CD14-positive monocyte (primary cell): ENCODE measurements at places on chromosomes 7 and 10. TPM values are rescaled to one million over a fixed set of nuclear protein-coding genes. Genes with fewer than 3 reads are reported as not detected.

DNA sequence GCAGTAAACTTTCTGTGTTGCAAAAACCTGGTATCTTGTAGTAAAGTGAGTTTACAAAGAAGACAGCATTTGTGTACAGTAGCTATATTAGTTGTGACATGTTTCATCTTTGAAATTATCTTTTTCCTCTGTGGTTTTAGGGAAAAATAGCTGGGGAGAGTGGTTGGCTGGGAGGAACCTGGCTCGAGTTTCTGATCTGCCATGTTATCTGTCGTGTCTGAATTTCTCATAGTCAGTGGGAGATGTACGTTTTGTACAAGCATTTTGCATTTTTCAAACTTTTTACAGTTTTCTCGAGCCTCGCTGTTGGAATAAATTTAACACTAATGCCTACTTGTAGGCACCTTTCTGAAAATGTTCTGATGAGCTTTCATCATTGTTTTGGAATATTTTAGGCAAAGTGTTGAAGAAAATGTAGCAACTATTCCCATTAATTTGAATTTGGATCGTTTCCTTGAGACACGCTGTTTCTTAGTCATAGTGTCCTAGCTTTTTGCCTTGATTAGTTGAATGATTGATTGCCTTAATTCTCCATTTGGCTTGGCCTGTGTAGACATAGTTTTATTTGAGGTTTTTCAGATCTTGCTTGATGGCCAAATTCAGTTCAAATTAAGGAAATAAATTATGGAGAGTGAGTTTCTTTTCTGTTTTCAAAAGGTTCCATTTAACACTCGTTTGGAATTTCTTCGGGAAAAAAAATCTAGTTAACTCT is 65.1 kb downstream of the CAMK1D start:
- H3K4me3 ChIP-seq: no peak overlapping the region
- H3K27ac ChIP-seq: no peak overlapping the region
- H3K36me3 ChIP-seq: no peaks in the 10 kb centered on the region
- no peak for DNase-seq
- H3K4me1 ChIP-seq: no peaks in the 10 kb centered on the region

DNA sequence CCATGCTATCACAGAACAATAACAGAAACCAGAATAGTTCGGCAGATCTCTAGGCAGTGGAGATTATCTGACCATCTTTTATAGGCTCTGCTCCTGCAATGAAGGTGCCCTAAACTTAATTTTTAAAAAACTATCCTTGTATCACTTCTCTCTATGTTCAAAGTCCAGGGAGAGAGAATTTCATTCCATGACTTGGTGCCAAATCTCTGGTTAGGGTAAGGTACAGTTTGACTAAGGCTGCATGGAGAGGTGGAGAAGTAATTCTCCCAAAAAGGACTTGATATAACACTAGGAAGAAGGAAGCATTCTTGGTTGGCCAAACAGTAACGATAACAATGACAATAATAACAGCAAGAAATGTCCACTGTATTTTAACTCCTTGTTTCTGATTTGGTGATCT is 40.0 kb downstream of the DNAJB9 start:
- H3K27ac ChIP-seq: no peak overlapping the region
- DNase-seq: no peak
- no peaks in the 10 kb centered on the region for H3K4me1 ChIP-seq

TPST1 gene
- 4.8 TPM for polyA plus RNA-seq

FBXL13 gene
- 0.05 TPM in 1 of 2 replicates, not detected in the other for polyA plus RNA-seq

- H3K4me3 ChIP-seq: no peak overlapping the region
- no peak for DNase-seq
- H3K36me3 ChIP-seq: no peaks in the 10 kb centered on the region
- no peaks in the 10 kb centered on the region for H3K27me3 ChIP-seq
- no peak overlapping the region for H3K27ac ChIP-seq
- no peaks in the 10 kb centered on the region for H3K4me1 ChIP-seq
Measured at GRCh38 chr7:86479144-86479543, 164.6 kb upstream of the GRM3 start.

DNA sequence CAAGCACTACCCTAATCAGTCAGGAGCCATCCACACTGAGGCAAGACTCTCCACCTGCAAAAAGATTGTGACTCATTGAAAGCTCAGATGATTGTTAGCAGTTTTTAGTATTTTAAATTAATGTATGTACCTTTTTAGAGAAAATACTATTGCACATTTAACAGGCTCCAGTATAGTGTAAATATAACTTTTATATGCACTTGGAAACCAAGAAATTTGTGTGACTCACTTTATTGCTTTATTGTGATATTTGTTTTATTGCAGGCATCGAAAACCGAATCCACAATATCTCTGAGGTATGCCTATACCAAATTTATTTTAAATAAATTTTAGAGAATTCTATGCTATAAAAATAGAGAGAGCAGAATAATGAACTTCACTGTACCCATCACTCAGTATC is 122.0 kb downstream of the TEX36 start:
- H3K4me3 ChIP-seq: no peak overlapping the region
- H3K4me1 ChIP-seq: no peaks in the 10 kb centered on the region
- H3K36me3 ChIP-seq: no peaks in the 10 kb centered on the region
- H3K27me3 ChIP-seq: no peaks in the 10 kb centered on the region
- DNase-seq: no peak

GRCh38 chr10:35391153-35391953 is 55.0 kb downstream of the CCNY start:
- H3K27me3 ChIP-seq: no peaks in the 10 kb centered on the region
- peaks cover 25% of the 10 kb centered on the region for H3K4me1 ChIP-seq
- no peak overlapping the region for H3K4me3 ChIP-seq

VPS37D gene
- not detected for polyA plus RNA-seq

DNA sequence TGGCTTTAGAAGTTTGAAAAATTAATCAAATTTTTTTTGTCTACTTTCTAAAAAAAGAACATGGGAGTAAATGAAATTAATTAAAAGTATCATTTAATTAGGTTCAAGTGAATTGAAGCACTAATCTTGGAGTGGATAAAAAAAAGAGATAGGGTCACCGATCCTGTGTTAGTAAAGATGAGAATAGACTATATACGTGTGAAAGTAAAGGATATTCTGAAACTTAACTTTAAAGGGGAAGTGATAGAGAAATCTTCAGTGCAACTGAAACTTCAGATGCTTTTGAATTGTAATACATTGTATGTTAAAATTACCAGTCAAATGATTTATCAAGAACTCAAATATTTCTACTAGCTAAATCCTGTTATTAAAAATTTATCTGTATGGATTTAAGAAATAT is 4.8 kb downstream of the NHLRC2 start:
- no peak for DNase-seq
- no peak overlapping the region for H3K4me3 ChIP-seq
- H3K4me1 ChIP-seq: peaks cover 38% of the 10 kb centered on the region
- no peaks in the 10 kb centered on the region for H3K27me3 ChIP-seq
- H3K36me3 ChIP-seq: peaks cover 35% of the 10 kb centered on the region

LUC7L2 gene
- polyA plus RNA-seq: 16.0 and 54.5 TPM in 2 replicates

ZNF273 gene
- 1.7 TPM for polyA plus RNA-seq

GRCh38 chr10:90675621-90676020 is 182.2 kb downstream of the HTR7 start:
- DNase-seq: no peak
- no peak overlapping the region for H3K27ac ChIP-seq

ARHGEF5 gene
- polyA plus RNA-seq: 0.04 TPM

DNA sequence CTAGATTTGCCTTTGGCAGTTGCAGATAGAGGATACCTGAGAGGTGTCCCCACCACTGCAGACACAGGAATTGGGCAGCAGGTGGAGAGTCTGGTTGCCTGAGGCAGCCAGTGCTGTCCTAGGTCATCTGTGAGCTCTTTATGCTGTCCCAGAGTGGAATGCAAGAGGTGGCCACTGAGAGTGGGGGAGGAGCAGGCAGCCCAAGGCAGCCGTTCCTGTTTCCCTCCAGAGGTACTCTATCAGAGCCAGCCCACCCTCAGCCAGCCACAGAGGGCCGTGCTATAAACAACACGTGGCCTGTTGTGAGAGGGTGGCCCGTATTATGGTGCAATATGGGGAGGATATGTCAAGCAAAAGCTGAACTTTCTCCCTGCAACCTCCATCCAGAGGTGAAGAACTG is 8.5 kb downstream of the LRRC18 start:
- H3K36me3 ChIP-seq: peaks cover 36% of the 10 kb centered on the region
- H3K4me1 ChIP-seq: no peaks in the 10 kb centered on the region
- DNase-seq: no peak
- no peaks in the 10 kb centered on the region for H3K27me3 ChIP-seq

DNA sequence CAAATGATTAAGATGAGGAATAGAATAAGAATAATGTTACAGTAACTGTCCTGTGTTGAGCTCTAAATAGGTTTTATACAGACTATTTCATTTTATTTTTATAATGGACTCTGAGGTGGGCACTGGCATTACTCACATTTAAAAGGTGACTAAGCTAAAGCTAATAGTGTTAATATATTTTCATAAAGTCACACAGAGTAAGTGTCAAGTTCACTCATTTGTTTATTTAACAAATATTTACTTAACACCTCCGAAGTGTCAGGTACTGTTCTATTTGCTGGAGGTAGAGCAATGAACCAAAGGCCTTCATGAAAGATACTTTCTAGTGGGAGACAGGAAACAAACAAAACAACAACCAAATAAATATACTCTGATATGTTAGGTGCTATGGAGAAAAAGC is 44.0 kb downstream of the ASB4 start:
- DNase-seq: no peak
- no peak overlapping the region for H3K27ac ChIP-seq
- no peaks in the 10 kb centered on the region for H3K36me3 ChIP-seq
- no peak overlapping the region for H3K4me3 ChIP-seq

DNA sequence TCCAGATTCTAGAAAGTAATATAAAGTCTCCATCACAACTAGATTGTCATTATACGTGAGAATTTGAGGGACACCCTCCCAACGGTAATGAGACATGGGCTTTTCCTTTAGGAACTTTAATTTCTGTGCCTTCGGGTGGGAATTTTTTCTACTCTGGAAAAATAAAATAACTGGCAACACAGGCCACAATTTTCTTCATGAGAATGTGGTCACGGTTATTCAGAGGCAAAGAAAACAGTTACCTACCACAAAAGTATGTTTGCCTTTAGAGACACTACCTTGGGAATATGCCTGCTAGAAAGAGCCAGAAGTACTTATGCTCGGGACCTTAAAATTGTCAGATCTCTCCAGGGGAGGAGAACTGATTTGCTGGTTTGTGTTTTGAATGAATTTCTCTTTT is 99.4 kb downstream of the ITGA8 start:
- no peaks in the 10 kb centered on the region for H3K27me3 ChIP-seq
- H3K36me3 ChIP-seq: no peaks in the 10 kb centered on the region
- DNase-seq: no peak
- H3K4me1 ChIP-seq: no peaks in the 10 kb centered on the region
- no peak overlapping the region for H3K27ac ChIP-seq

DNA sequence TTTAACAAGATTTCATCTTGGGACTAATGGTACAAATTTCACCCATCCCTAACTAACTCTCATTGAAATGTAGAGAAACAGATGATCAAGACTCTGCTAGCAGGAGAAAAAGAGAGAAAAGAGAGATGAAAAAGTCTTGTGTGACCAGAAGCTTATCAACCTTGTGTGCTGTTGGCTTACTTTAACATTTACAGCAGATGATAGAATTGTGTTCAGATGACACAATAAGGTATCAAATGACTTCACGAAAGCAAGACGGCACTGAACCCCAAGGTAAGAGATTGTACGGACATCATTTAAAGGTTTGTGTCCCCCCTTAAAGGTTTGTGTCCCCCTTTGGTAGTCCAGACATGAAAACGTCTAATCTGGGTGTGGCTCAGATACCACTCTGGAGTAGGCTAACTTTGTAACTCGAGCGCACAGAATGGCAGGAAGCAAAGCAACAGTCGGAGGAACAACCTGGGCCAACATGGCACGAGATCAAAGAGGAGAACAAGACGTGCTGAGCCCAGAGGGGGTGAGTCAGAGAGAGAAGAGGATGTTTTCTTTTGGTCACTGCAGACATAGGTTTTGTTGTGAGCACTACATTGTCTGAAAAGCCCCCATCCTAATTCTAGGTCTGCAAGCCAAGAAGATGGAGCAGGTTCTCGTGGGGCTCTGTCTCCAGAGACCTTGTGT is 10.4 kb upstream of the LMBR1 start:
- H3K27me3 ChIP-seq: no peaks in the 10 kb centered on the region
- DNase-seq: no peak
- no peaks in the 10 kb centered on the region for H3K4me1 ChIP-seq
- H3K4me3 ChIP-seq: no peak overlapping the region
- H3K27ac ChIP-seq: no peak overlapping the region

DNA sequence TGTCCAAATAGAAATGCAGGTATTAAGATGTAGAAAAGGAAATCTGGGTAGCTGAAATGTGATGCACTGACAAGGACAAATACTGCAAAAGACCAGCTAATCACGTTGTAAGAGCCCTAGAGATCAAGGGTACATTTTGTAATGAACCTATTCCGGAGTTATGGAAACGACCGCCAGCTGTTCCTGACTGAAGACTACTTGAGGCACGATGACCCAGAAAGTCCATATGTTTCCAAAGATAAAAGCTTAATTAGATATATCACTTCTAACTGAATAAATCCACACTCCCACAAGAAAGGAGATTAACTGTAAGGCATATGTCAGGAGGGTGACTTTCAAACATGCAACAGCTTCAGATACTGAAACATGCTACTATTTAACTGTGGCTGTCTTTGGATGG is 253.5 kb downstream of the NSUN6 start:
- H3K27me3 ChIP-seq: peaks cover 24% of the 10 kb centered on the region
- no peaks in the 10 kb centered on the region for H3K4me1 ChIP-seq

DNA sequence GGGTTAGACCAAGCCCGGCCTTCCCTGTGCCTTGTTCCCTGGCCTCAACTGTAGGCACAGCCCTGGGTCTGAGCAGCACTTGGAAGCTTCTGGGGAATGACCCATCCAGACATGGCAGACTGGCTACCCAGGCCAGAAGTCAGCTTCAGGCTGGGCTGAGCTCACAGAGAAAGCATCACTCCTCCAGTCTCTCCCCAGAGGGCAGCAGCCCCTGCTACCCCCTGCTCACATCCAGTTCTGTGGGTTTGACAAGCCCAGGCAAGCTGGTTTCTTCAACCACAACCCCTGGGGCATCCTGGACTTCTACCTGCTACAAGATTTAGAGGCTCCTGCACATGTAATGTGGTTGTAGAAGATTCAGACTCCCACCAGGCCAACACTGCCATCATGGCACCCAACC is 9.0 kb downstream of the C10orf71 start:
- no peak overlapping the region for H3K27ac ChIP-seq
- H3K4me3 ChIP-seq: no peak overlapping the region
- peaks cover 39% of the 10 kb centered on the region for H3K4me1 ChIP-seq
- no peaks in the 10 kb centered on the region for H3K27me3 ChIP-seq

INSYN2A gene
- polyA plus RNA-seq: not detected

GRCh38 chr7:150838965-150839650 is 13.2 kb upstream of the AOC1 start:
- no peaks in the 10 kb centered on the region for H3K4me1 ChIP-seq
- no peaks in the 10 kb centered on the region for H3K27me3 ChIP-seq
- H3K4me3 ChIP-seq: no peak overlapping the region
- no peak overlapping the region for H3K27ac ChIP-seq
- no peak for DNase-seq
